ENCODE measurements at places on chromosomes 12 and 14.

DNA sequence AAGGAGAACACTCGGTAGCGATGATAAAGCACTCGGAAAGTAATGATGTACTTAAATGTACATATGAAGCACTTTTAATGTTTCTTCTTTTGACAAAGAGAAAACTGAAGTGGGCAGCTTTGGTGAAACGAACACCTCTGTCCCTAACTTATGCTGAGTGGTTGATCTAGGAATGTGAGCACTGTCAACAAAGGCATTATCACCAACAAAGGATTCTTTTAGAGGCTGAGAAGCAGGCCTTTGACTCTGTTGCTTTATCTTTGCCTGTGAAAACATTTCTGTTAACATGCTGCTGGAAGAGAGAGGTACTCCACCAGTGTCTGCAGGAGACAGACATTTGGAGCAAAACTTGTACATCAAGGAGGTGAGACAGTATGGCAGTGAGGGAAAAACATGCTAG is 103.2 kb upstream of the VRK1 start:
- DNase-seq = no peak

- DNase-seq = no peak
Measured at GRCh38 chr14:52222901-52223300, 44.6 kb upstream of the PTGDR start.

DNA sequence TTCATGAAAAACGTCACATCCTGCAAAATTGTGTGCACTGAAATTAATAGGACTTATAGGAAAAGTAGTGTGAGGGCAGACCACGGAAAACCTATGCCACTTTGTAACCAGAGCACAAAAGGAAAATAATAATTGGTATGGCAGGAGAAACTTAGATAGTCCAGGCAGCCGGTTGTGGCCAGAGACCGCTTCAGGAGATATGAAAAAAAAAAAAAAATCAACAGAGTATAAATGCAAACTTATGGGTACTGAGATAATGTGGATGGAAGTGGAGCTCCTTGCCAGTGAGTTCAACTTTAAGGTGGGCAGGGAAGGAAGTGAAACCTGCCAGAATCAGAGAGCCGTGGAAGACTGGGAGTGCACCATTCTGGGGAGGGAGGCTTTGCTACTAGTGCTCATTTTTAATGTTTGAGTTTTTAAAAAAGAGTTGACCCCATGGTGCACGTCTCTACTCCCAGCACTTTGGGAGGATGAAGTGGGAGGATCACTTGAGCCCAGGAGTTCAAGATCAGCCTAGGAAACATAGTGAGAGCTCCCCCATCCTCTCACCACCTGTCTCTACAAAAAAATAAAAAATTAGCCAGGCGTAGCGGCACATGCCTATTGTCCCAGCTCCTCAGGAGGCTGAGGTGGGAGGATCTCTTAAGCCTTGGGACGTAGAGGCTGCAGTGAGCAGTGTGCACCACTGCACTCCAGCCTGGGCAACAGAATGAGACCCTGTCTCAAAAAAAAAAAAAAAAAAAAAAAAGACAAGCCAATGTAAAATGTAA is 34.3 kb upstream of the METAP2 start:
- no peak for DNase-seq

- DNase-seq = no peak
Measured at GRCh38 chr12:1875608-1876007, 42.8 kb downstream of the CACNA2D4 start.

DNA sequence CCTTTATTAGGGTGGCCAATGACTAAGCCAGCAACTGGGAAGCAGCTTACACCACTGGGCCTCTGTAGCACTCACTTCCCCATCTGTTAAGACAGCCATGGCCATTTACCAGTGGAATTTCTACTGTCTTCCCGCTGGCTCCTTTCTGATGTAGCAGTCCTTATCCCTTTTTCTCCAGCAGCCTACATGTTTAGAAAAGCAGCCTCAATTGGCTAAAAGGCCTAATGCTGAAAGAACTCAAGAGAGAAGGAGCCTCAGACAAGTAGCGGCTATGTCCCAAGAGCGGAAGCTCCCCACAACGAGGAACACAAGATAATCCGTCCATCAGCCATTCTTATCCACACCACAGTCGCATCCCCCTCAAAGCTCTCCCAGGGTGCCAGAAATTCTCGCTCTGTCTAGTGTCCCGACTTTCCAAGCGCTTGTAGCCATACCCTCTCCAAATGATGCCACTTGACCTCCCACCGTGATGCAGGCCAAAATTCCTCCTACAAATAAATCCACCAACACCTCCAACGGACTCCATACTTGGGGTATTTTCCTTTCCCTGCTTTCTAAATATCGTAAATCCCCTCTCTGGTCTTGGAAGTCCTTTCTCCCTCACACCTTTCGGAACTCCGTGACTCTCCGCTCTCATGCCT is 624 bp downstream of the M6PR start:
- DNase-seq = no peak

- no peak for DNase-seq
Measured at GRCh38 chr12:130642856-130643255, 73.2 kb downstream of the RIMBP2 start.

DNA sequence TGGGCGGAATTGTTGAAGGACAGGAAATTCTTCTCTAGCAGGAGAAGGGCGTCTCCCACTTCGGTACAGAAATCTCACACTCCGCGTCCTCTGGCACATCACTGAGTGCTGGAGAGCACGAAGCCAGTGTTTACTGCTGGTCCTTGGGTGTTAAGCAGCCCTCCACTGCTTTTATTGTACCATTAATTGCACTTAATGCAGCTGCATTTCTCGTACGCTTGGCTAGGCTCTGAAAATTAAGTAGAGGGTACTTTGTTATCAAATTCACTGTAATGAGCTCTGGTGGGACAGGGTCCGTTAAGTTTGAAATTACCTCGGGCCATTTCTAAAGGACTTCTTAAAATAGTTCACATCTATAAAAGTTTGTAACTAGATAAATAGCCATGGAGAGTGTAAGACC is 411.2 kb downstream of the NPAS3 start:
- no peak for DNase-seq

GRCh38 chr12:18580291-18580690 is 157.5 kb downstream of the PLCZ1 start:
- no peak for DNase-seq

GRCh38 chr14:54267172-54267571 is 129.6 kb upstream of the CDKN3 start:
- no peak for DNase-seq

DNA sequence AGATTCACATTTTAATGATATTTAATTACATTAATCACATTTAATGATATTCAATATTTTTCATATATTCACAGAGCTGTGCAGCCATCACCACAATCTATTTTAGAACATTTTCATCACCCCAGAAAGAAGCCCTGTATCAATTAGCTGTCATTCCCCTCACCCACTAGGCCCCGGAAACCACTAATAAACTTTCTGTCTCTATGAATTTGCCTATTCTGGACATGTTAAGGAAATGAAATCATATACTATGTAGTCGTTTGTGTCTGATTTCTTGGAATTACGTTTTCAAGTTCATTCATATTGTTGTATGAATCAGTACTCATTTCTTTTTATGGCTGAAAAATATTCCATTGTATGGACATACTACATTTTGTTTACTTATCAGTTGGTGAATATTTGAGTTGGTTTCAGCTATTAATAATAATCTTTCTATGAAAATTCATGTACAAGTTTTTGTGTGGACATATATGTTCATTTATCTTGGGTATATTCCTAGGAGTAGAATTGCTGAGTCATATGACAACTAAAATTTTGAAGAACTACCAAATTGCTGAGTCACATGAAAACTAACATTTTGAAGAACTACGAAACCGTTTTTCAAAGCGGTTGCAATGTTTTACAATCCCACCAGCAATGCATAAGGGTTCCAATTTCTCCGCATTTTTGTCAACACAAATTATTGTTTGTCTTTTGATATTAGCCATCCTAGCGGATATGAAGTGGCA is 11.7 kb upstream of the OTOGL start:
- DNase-seq = no peak

- DNase-seq = no peak
Measured at GRCh38 chr12:76014007-76014406, 17.6 kb downstream of the PHLDA1 start.

DNA sequence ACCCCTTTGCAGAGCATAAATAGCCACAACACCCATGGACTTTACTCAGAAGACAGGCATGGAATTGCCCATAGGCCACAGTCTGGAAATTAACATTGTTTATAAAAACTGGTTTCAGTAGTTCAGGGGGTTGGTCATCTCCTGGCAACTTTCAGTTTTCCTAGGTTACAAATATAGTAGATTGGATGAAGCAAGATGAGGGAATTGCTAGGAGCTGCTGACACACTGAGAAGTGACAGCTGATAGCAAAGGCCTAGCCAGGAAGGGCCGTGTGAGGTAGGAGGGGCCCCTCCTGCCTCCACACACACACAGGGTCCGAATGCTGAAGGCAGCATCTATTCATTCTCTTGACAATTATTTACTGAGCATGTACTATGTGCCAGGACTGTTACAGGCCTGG is 8.3 kb downstream of the GALNT16 start:
- no peak for DNase-seq

- no peak for DNase-seq
Measured at GRCh38 chr12:19095331-19095730, 34.2 kb upstream of the PLEKHA5 start.

- no peak for DNase-seq
Measured at GRCh38 chr12:22662356-22662755, 37.4 kb downstream of the ETNK1 start.

DNA sequence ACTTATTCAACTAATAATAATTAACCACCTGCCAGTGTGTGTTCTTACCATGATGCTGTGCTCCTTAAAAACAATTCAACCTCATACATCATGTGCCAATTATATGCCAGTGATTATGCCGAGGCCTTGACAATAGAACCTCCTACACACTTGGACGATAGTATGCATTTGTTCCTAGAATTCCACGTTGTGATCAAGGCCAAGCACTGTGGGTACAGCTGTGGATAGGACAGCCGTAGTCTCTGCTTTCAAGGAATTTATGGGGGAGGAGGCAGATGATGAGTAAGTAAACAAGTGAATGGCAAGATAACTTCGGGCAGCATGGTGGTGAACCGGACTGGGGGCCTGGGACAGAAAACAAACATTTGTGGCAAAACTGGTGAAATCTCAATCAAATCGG is 18.0 kb upstream of the MYO1H start:
- DNase-seq = no peak

GRCh38 chr12:5335069-5335468 is 96.8 kb upstream of the NTF3 start:
- DNase-seq = no peak

- no peak for DNase-seq
Measured at GRCh38 chr14:75259510-75259855, 19.1 kb upstream of the FOS start.

DNA sequence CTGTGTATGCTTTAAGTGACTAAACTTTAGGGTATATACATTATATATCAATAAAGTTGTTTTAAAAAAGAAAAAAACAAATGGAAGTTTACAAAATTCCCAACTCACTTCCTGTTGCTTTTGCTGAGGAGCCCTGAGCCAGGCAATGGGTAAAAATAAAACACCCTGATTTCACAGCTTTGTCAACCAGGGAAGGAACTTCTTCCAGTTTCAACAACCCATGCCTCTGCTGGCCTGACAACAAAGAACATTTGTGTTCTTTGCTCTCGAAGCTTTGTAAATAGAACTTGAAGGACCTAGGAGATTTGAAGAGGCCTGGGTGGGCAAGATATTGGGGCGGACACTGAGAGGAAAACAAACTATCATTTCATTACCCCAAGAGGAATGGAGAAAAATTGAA is 141.2 kb upstream of the NOS1 start:
- DNase-seq = no peak

DNA sequence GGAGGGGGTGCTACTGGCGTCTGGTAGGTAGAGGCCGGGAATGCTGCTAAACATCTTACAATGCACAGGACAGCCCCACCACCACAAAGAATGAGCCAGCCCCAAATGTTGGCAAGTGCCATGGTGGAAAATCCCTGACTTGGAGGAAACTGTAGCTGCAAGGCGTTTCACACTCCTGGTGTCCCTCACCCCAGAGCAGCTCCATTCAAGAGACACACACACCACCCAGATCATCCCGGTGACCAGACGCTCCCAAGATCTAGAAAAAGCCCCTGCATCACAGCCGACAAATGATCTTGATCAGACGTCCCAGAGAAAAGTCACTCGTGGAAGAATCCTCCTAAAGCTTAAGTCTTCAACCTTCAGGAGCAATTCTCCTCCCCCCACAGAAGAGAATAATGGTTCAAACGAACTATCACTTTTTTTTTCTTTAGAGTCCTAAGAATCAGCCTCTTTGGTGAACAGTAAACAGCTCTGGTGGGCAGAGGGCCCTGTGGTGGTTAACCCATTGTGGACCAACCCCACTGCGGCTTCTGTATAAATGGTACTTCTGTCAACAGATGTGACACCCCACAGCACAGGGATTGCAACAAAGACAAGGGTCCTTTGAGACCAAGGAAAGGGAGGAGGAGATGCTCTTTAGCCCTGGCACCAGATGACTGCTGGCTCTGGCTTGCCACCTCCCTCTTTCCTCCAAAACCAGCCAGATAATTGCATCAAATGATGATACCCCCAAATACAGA is 2.7 kb downstream of the GLTP start:
- DNase-seq = no peak

DNA sequence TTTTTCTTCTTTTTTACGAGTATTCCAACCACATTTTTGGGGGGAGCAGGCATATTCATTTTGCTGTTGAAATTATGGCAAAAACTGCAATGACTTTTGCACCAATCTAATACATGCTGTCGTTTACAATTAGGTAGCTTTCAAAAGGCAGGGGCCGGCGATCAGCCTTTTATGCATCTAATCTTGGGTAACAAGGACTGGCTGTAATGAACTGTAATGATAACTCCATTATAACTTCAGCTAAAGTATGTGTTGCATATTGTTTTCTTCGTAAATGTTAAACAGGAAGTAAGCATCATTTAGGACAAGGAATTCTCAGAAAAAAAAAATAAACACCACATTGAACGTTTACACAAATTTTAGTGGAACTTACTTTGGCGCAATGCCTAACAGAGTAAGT is 30.3 kb upstream of the KLRF1 start:
- no peak for DNase-seq

- no peak for DNase-seq
Measured at GRCh38 chr12:65614259-65614889, 209.9 kb upstream of the HMGA2 start.

- no peak for DNase-seq
Measured at GRCh38 chr14:46063872-46064271, 587.7 kb downstream of the RPL10L start.

DNA sequence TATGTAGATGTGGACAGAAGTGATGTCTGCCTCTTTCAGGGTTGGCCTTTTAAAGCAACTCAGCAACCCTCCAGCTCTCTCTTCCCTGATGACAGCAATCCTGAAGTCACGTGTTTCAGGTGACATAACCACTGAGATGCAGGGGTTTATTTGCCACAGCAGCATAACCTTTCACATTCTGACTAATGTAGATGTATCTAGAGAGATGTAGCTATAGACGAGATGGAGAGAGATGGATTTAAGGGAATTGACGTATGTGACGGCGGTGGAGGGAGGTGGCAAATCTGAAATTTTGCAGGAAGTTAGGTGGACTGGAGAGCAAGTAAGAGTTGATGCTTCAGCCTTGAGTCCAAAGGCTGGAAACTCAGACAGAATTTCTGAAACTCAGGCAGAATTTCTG is 126.0 kb downstream of the ZFP36L1 start:
- DNase-seq = no peak

Data from stimulated activated CD4-positive, alpha-beta T cell treated with anti-CD3 and anti-CD28 coated beads, Interleukin-12 subunit alpha, Interleukin-12 subunit beta, amount 100 ng/mL, for 48 hours (primary cell).